ENCODE measurements at places on chromosomes 2 and 18.
A peak's percentile ranks its signal among the peaks of the same experiment; 100 is the strongest.

GRCh38 chr2:6909431-6910385, 7.5 kb upstream of the RNF144A start:
- no peak for DNase-seq

DNA sequence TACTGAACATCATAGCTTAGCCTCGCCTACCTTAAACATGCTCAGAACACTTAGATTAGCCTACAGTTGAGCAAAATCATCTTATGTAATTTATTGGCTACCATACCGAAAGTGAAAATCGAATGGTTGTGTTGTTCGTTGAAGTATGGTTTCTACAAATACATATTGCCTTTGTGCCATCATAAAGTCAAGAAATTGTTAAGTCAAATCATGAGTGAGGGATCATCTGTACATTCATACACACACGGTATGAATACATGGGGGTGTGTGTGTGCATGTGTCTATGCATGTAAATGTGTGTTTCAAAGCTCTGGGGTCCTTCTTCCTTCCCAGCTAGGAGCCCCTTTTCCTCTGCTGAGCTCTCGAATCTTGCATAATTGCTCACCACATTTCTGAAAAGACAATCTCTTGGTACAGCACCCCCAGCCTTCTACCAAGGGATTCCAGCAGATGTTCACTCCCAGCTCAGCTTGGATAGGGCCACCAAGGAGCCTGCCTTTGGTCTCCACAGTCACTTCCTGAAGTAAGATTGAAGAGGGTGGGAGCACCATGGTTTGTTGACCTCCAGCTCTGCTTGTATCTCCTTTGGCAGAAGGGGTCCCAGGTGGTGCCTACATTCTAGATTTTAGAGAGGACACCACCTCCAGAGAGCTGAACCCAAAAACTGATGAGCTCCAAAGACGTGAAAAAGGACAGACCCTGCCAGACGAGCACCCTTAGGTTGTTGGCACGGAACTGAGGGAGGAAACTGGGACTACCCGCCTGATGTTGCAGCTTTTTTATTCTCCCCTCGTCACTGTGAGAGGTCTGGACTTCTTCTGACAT, 33.2 kb upstream of the CYP1B1 start:
- no peak for DNase-seq

DNA sequence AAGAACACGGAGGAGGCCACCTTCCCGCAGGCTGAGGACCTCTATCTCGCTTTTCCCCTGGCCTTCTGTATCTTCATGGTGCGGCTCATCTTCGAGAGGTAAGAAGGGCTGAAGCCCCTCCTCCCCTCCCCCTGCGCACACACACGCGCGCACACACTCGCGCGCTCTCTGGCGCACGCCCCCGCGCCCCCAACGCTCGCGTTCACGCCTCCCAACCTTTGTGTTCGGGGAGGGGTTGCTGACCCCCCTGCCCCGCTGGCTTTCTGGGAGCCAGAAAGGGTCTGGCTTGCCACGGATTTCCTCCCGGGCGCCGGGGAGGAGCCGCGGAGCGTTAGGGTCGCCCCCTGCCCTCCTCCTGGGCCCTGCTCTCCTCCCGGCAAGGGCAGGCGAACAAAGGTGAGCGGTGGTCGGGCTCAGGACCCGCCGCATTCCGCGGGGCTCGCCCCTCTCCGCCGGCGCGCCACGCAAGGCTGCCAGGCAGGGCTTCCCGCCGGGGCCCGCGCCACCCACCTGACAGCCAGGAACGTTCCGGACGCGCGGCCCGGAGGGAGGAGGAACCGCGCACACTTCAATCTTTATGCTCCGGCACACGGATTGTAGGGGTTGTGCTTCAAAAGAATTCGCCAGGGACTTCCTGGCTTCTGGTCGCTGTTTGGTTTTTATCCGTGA, 583 bp downstream of the CERS6 start:
- peak; percentile 26 for DNase-seq

GRCh38 chr2:184598316-184599053, at the start of gene ZNF804A:
TSS of gene ZNF804A (plus strand) at chr2:184598529. CDS start at chr2:184598960, 431 bp downstream.
- DNase-seq, result peak; percentile 66

DNA sequence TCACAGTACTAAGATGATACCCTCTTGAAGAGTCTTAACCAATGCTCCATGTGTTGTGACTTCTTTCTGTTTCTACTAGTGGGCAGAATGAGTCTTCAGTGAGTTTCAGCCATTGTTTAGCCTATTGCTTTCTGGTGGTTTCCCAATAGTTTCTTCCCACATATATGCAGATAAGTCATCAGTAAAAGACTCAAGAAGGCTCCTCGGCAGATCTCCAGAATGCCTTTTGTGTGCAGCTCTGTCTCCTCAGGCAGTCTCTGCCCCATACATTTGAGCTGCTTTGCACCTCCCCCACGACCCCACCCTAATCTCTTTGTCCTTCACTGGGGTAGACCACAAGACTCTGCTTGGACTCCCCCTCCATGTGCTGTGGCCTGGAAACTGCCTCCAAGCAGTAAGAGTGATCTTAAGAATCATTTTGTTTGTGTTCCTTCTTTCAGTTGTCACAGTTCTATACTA, 71.6 kb upstream of the CHRNA1 start:
- peak; percentile 92 for DNase-seq

DNA sequence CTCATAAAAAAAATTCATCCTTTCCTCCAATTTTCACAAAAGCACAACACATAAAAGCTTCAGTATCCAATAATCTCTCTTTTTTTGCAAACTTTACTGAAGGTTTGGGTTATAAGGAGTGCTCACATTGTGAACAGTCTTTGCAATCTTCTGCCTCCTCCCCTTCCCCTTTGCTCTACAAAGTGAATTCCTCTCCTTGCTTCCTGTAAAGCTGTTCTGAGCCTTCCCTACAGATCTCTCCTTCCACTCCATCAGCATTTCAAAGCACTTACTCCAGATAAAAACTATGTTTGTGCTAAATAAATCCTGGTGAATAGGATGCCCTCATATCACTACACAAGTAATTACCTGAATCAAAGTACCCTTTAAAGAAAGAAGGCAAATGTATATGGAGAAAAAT, 4.6 kb upstream of the PDK1 start:
- peak; percentile 53 for DNase-seq
